ENCODE measurements at places on chromosomes 12 and 14.
A peak's percentile ranks its signal among the peaks of the same experiment; 100 is the strongest.

DNA sequence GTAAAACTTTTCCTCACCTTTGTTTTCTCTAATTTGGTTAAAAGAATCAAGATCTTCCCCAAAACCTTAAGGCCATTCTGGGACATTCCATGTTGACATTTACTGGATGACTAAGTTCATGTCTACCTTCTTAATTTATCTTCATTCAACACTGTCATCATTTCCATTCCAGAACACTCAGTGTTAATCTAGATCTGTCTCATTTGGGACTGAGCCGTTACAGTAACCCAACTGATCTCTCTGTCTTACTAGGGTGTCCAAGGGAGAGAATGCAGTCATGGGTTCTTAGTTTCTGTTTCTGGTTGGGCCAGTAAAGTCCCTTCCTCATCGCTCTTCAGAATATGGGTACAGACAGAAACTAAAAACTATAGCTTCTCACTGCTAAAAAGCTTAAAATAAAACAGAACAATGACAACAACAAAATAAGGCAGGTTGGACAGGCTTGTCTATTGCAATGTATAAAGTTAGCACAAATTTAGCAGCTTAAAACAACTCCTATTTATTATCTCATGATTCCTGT, 144.8 kb downstream of the ASCL1 start:
- DNase-seq: no peak

- peak; percentile 53 for DNase-seq
These were observed 33.2 kb downstream of the EGLN3 start for GRCh38 chr14:33917661-33918060.

DNA sequence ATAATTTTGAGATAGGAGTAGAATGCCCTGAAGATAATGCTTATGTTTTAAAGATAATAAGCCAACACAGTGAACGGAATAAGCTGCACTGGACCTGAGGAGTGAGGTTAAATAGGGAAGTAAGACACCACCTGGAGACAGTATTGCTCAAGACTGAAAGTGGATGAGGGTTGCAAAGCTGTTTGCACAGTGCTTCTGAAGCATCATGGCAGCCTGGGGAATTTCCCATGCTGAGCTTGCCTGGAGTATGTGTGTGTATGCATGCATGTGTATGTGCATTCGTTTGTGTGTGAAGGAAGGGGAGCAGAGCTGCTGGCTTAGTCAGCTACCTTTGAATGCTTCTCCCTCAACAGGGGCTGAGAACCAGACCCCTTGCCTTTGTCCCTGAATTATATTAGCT, 35.8 kb downstream of the BHLHE41 start:
- DNase-seq: no peak

- DNase-seq: no peak
These were observed 183.0 kb upstream of the ARID2 start for GRCh38 chr12:45546545-45546944.

- DNase-seq: no peak
These were observed 74.6 kb downstream of the CHGA start for GRCh38 chr14:92997343-92998061.

DNA sequence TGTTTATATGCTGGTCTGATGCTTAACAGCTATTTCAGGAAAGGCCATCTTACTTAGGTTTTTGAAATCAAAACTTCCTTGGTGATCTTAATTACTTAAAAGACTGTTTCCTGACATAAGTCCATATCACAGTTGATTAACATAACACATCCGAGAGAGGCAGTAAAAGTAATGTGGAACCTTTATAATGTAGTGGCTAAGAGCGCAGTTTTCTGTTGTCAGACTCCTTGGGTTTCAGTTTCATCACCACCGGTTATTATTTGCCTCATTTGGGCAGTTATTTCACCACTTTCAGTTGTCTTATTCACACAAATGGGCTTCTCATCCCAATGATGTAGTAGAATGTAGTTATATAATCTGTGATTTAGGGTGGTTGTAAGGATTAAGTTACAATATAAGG, 30.9 kb downstream of the TBC1D15 start:
- no peak for DNase-seq

GRCh38 chr12:12891080-12891880, at the start of gene GPRC5A:
Gene GPRC5A (plus strand): TSS chr12:12891562. CDS start chr12:12908250, 16,688 bp downstream.
- peak; percentile 95 for DNase-seq

DNA sequence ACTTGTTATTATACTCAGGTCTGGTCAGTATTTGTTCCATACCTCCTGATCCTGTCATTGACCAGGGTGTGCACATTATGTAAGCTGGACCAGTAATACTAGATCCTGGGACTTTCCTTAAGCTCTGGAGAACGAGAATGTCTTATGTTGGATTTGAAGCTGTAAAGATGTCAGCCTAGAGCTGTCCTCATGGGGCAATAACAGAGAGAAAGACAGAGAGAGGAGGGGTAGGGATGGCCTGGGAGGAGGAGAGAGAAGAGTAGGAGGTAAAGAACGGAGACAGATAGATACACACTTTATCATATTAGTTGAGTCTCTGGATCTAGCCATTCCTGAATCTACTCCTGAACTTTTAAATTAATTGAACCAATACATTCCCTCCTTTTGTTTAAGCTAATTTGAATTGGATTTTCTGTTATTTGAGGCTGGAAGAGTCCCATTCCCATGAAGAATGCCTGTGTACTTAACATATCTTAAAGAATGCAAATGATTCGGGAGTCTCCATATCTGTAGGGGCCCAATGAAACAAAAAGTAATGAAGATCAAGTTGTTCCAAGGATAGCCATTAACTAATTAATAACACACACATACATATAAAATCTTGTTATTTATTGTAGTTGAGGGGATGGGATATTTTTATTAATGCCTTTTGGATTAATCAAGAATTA, 55.9 kb downstream of the PLEKHA5 start:
- DNase-seq: no peak

DNA sequence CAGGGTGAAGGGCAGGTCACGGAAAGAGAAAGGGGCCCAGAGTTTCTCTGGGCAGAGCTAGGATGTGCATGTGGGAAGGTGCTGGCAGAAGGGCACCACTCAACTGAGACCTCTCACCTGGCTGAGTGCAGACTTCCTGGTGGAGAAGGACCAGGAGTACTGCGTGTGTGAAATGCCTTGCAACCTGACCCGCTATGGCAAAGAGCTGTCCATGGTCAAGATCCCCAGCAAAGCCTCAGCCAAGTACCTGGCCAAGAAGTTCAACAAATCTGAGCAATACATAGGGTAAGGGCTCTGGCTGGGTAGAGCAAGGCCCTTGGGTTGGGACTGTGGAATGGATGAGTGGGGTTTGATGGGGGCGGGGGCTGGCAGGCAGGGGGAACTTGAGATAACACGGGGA, 5.4 kb upstream of the SMARCD1 start:
- DNase-seq: no peak

Data from esophagus muscularis mucosa (tissue), 4 donors.